ENCODE measurements at places on chromosomes 4 and X. TPM values are rescaled to one million over a fixed set of nuclear protein-coding genes. Genes with fewer than 3 reads are reported as not detected.

DNA sequence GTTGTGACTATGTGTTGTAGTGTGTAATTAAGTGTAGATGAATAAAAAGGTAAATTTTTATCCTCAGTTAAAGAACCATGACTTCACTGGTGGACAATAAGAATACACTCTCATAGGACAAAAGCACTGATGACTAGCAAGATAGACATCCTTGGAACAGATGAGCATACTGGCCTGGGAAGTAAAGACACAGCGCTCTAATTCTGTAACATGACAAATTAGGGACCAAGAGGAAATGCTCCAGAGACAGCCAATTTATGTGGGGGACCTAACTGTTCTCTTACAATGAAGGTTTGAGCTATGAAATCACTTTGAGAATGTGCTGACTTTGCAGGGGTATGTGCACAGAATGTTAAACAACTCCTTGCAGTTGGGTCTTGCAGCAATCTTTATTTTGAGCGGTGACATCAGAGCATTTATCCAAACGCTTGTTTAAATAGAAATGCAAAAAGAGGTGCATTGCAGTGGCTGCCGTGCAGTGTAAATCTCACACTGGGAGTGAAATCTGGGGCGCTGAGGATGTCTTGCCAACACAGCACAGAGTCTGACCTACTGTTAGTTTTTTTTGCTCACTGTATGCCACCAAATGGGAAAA lies 109.3 kb downstream of the MAGEC2 start:
- no peak for DNase-seq

DNA sequence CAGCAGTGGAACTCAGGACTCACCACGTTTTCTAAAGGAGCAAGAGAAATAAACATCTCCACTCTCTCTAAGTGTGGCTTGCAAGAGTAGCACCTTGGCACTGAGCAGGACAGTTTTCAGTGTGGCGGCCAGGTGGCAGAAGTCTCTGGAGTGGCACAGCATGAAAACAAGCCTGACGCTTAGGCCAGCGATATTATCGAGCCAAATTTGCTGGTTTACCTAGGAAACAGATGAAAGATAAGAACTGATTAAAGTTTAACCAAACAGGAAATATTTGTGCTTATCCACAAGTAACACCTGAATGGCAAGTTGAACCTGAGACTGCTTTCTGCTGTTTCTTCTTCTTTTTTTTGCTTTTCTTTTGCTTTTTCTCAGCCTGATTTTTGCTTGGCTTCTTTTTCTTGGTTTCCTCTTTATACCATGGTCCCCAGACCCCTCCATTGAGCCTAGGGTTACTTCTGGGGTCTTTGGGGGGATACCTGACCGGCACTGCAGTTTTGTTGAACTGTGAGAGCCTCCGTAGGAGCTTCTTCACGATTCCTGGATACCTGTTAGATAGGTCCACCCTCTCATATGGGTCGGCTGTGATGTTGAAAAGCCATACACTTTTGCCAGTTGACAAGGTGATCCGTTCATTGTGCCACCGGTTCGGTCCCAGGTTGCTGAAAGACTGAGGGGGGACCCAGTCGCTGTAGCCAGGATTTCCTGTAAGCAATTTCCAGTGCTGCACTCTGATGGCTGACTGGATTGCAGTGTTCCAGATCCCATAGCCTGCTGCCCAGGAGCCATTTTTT lies 77.3 kb downstream of the ARSJ start:
- DNase-seq: no peak

- peak; percentile 47 for DNase-seq
Measured at GRCh38 chr4:57077550-57078343, 32.4 kb downstream of the IGFBP7 start.

DNA sequence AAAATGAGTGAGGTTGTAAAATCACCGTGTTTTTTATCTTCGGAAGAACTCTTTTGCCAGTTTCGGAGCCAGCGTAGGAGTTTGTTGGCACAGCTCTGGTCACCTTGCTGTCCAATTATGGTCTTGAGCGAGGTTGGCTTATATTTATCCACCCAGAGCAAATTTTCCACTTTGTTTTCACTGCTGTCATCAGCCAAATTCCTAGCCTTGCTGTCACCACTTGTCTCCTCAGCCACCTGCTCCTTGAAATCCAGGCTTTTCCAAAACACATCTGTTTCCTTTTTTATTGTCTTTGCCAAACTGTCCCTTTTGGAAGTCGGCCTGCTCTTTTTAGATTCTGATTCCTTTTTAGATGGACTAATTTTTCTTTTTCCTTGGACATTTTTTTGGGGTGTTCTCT lies 57.6 kb downstream of the RFC1 start:
- DNase-seq: no peak

DNA sequence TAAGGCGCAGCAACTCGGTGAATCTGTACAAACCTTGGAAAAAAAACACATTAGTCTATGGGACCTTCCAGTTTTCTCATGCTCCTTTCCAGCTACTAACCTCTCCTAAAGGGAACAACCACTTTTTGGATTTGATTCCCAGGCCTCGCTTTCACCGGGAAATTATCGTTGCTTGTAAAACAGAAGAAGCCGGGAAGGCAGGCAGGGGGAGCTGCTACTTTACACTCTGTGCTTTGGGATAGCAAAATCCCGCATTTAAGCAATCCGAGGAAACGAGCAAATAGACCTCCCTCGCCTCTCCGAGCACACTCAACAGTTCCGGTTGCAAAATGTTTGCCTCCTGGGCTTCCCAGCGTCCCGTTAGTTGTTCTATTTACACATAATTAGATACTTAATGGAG lies 1.2 kb downstream of the CD38 start:
- no peak for DNase-seq

DNA sequence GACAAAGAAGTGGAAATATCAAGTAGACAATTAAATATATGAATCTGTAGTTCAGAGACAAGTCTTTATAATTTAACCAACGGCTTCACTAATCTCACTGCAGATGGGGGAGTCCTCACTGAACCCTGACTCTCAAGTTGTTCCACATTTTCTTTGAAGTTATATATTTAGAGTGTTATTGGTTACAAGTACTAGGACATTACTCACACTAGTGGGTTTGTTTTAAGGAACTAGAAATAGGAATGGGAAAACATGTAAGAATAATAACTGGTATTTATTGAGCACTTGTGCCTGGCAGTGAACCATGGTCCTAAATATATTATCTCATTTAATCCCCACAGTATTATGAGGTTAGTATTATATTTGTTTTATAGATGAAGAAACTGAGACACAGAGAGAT lies 22.0 kb downstream of the MND1 start:
- DNase-seq: no peak

DNA sequence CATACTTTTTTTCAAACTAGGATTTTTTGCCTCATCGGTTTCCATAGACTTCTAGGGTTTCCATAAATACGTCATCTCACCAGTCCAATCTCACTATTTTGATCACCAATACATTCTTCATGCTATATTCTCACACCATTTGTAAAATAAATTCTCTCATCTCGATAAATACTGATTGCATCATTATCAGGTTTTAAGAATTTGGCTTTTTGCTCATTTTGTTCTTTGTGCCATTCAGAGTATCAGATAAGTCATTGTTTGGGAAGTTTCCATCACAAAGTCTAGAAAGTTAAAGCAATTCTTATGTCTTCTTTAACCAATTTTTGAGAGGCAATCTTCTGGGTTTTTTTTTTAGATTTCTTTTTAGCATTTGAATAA lies 81.1 kb downstream of the ALPK1 start:
- DNase-seq: no peak

- no peak for DNase-seq
Measured at GRCh38 chr4:10694151-10694827, 9.7 kb upstream of the CLNK start.

- DNase-seq: peak; percentile 67
Measured at GRCh38 chr4:13876131-13876530, 248.6 kb upstream of the BOD1L1 start.

- DNase-seq: no peak
Measured at GRCh38 chr4:6001680-6002491, 16.3 kb downstream of the C4orf50 start.

DNA sequence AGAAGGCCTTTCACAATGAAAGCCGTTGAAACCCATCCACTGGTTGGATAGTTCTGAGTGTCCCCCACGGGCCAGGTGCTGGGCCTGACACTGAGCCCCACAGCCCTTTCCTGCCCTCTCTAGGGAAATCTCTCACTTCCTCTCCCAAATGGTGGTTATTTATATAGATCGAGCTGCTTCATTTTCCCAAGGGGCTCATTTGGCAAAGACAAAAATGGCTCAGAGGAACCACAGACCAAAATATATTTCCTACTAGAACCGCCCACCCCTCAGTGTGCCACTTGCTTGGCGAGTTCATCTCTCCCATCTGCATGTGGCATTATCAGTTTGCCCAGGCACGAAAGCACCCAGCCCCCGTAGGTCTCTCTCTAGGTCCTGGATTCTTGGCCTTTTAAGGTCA lies 53.3 kb upstream of the STIM2 start:
- no peak for DNase-seq

- no peak for DNase-seq
Measured at GRCh38 chr4:178778496-178778895, 1336.3 kb upstream of the AGA start.

GRCh38 chr4:25929298-25929686 lies 15.3 kb downstream of the SMIM20 start:
- no peak for DNase-seq

GRCh38 chrX:23802431-23802830 lies 19.5 kb downstream of the SAT1 start:
- DNase-seq: no peak

GRCh38 chr4:185276036-185276435 lies 66.6 kb downstream of the SNX25 start:
- no peak for DNase-seq

- no peak for DNase-seq
Measured at GRCh38 chr4:28373601-28374000, 1513.0 kb downstream of the STIM2 start.

- DNase-seq: no peak
Measured at GRCh38 chrX:703866-704265, 73.3 kb downstream of the SHOX start.

DNA sequence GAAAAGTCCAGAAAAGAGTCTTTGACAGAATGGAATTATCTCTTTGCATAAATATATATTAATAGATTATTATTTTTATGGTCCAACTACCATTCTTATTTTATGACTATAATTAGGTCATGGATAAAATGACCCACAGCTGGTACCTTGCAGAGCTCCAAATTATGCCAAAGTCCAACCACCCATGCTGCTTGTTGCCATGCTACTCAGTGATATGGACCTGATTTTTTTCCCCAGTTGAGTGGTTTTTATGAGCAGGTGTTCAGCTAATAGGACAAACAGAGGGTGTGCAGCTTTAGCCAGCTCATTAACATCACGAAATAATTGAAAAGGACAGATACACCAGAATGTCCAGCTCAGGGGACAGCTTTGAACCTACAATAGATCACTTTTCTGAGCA lies 9.7 kb downstream of the HOPX start:
- DNase-seq: no peak

- no peak for DNase-seq
Measured at GRCh38 chr4:5389756-5390310, 318.5 kb downstream of the EVC2 start.

DNA sequence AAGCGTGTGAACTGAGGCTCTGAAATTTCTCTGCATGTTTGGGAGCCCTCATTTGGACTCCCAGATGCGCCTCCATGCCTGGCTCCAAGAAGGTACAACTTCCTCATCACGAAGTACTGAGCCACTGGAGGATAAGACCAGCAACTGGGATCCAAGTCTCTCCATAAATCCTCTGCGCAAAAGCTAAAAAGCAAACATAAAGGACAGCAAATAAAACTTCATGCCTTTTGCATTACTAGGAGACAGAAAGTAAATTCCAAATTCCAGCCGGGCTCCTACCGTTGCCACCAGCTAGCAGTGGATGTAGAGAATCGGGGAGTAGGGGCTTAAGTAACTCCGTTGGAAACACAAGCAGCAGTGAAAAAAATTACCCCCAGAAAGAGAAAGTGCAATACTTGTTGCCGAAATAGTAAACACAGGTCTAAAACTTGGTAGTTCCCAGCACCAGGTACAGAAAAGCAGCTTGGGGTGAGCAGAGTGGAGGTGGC lies 477.1 kb upstream of the TENM3 start:
- no peak for DNase-seq

- no peak for DNase-seq
Measured at GRCh38 chr4:60938621-60939020, 261.5 kb upstream of the ADGRL3 start.

- DNase-seq: peak; percentile 68
Measured at GRCh38 chrX:21479695-21480270, 105.6 kb downstream of the CNKSR2 start.

- no peak for DNase-seq
Measured at GRCh38 chrX:138745196-138745595, 33.7 kb upstream of the FGF13 start.

DNA sequence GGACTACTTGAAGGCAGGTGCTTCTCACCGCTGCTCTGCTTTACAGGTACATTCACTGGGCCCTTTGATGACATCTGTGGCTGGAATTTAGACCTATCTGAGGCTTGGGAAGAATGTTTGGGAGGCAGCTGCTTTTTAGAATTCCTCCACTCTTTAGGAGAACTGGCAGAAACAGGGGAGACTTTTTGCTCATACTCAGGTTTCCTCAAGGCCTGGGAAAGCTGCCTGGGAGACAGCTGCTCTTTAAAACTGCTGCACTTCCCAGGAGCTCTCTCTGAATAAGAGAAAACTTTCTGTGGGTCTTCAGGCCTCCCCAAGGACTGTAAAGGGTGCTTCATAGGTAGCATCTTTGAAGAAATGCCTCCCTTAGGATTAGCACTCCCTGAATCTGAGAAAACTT lies 14.3 kb downstream of the CT47C1 start:
- no peak for DNase-seq

GRCh38 chr4:123349421-123350190 lies 47.0 kb upstream of the SPRY1 start:
- no peak for DNase-seq

GRCh38 chrX:134484039-134484438 lies 24.1 kb downstream of the HPRT1 start:
- DNase-seq: peak; percentile 51

MAGEC2 gene
- not detected for total RNA-seq

CCNB3 gene
- total RNA-seq: 1.5 TPM

PNMA5 gene
- total RNA-seq: not detected

RRH gene
- 0.44 TPM for total RNA-seq

GAGE12J gene
- total RNA-seq: not detected

RAI2 gene
- total RNA-seq: 43.1 TPM

CTAG1B gene
- total RNA-seq: not detected

CCDC149 gene
- 21.8 TPM for total RNA-seq

ODAPH gene
- total RNA-seq: not detected

MED28 gene
- 45.2 TPM for total RNA-seq

IL13RA2 gene
- 0.31 TPM for total RNA-seq

PRAF2 gene
- 24.0 TPM for total RNA-seq

NSG1 gene
- total RNA-seq: 9.5 TPM

CACNA1F gene
- total RNA-seq: 0.25 TPM

PRDM5 gene
- 9.1 TPM for total RNA-seq

XPNPEP2 gene
- total RNA-seq: 2.0 TPM

IL21 gene
- total RNA-seq: not detected

Data from kidney (tissue), 22 donors.